ENCODE measurements at places on chromosomes 2 and 18.

- DNase-seq = no peak
Measured at GRCh38 chr2:232634206-232635150, 1.1 kb downstream of the EFHD1 start.

GRCh38 chr2:225122583-225123486 is 80.6 kb upstream of the DOCK10 start:
- no peak for DNase-seq

DNA sequence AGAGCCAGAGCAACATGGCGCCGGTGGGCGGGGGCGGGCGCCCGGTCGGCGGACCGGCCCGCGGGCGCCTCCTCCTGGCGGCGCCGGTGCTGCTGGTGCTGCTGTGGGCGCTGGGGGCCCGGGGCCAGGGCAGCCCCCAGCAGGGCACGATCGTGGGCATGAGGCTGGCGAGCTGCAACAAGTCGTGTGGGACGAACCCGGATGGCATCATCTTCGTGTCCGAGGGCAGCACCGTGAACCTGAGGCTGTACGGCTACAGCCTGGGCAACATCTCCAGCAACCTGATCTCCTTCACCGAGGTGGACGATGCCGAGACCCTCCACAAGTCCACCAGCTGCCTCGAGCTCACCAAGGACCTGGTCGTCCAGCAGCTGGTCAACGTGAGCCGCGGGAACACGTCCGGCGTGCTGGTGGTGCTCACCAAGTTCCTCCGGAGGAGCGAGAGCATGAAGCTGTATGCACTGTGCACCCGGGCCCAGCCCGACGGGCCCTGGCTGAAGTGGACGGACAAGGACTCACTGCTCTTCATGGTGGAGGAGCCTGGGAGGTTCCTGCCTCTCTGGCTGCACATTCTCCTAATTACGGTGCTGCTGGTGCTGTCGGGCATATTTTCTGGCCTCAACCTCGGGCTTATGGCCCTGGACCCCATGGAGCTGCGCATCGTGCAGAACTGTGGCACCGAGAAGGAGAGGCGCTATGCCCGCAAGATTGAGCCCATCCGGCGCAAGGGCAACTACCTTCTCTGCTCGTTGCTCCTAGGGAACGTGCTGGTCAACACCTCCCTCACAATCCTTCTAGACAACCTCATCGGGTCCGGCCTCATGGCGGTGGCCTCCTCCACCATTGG is 507 bp downstream of the CNNM4 start:
- no peak for DNase-seq

GRCh38 chr2:160493227-160494028 is at the start of gene RBMS1:
RBMS1 (minus strand) TSS chr2:160493807; CDS start chr2:160493363, 444 bp downstream.
- peak; percentile 23 for DNase-seq

- DNase-seq = no peak
Measured at GRCh38 chr2:146979746-146980145, 865.1 kb upstream of the ACVR2A start.

DNA sequence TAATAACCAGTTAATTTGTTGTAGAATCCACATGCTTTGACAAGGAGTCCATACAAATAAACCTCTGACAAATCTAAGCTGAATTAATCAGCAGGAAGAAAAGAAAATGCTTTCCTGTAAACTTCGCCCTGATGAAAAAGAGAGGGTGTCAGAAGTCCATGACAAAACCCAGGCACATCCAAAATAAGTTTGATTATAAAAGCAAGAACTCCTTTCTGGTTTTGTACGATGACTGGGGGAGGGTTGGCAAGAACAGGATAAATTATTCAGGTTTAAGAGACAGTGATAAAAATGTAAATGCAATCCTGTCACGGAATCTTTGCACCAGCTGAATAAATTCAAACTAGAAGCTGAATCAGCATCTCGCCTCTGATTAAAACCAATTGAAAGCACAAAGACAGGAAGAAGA is 469.2 kb upstream of the TNP1 start:
- DNase-seq = no peak

Measured in SW 1271 (cell line).